ENCODE measurements at places on chromosomes 3 and 15. TPM values are rescaled to one million over a fixed set of nuclear protein-coding genes. Genes with fewer than 3 reads are reported as not detected.

Gene ANKRD63
- total RNA-seq: not detected

Gene GUCA1C
- total RNA-seq: not detected

Gene PRRT3
- 0.93 TPM for total RNA-seq

Gene ACAA1
- 65.8 TPM for total RNA-seq

- peaks cover 54% of the 10 kb centered on the region for H3K4me1 ChIP-seq
- H3K27me3 ChIP-seq: no peaks in the 10 kb centered on the region
- H3K36me3 ChIP-seq: no peaks in the 10 kb centered on the region
- no peak overlapping the region for H3K4me3 ChIP-seq
- no peak for DNase-seq
- H3K27ac ChIP-seq: peak overlapping the region; percentile 80
Measured at GRCh38 chr3:138081371-138082084, 33.9 kb downstream of the DZIP1L start.

DNA sequence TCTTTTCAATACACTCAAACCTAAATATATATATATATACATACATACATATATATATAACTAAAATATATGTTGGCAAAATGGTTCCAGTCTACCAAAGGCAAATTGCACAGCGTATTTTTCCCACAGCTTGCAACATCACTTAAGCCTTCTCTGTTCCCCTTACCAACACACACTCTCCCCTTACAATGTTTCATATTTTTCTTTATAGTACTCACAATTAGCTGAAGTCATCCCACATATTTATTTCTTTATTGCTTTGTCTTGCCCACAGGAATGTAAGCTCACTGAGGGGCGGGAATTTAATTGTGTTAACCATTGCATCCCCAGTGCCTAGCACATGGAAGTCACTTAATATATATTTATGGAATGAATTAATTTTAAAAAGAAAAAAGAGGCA is 288.3 kb downstream of the ULK4 start:
- H3K27ac ChIP-seq: no peak overlapping the region
- no peak overlapping the region for H3K4me3 ChIP-seq
- no peak for DNase-seq
- no peaks in the 10 kb centered on the region for H3K36me3 ChIP-seq
- H3K4me1 ChIP-seq: no peaks in the 10 kb centered on the region

DNA sequence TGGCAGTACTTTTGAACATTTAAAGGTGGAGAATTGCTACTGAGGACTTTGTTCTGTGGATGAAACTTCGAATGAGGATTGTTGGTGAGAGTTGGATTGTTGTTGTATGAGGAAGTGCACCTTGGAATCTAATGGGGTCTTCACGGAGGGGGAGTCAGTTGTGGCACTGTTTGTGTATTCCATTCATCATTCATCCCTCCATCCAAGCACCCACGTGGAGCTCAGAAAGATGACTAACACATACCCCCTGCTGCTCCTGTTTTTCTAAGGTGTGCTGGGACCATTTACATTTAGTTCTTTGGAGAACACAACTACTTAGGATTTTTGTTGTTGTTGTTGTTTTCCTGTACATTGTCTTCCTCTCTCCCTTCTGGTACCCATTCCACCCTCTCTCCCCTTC is 122.6 kb downstream of the IGF1R start:
- no peaks in the 10 kb centered on the region for H3K4me1 ChIP-seq
- H3K27me3 ChIP-seq: no peaks in the 10 kb centered on the region
- no peak overlapping the region for H3K4me3 ChIP-seq
- H3K36me3 ChIP-seq: no peaks in the 10 kb centered on the region

- H3K36me3 ChIP-seq: no peaks in the 10 kb centered on the region
- no peak overlapping the region for H3K27ac ChIP-seq
- no peak overlapping the region for H3K4me3 ChIP-seq
- no peaks in the 10 kb centered on the region for H3K27me3 ChIP-seq
- no peak for DNase-seq
- no peaks in the 10 kb centered on the region for H3K4me1 ChIP-seq
Measured at GRCh38 chr3:140403079-140403478, 274.8 kb upstream of the TRIM42 start.

DNA sequence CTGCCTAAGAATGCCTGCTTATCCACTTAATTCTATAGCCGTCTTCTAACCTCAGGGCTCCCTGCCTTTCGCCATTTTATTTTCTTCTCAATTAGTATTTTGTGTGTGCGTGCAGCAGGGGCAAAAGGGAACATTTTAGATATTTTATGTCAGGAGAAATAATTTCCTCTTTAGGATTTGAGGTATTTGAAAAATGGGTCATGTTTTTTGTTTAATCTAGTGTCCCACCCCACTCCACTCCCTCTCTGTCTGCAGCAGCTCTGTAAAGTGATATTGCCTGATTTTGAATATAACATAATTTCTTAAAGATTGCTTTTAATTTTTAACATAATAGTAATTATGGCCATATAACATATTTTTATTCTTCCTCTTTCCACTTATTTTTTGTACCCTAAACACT is 593.2 kb upstream of the DPPA4 start:
- DNase-seq: no peak
- no peaks in the 10 kb centered on the region for H3K27me3 ChIP-seq
- no peaks in the 10 kb centered on the region for H3K36me3 ChIP-seq
- 0 out of 2 replicates have a peak overlapping the region, but pooled peaks have one; percentile 36 for H3K27ac ChIP-seq
- H3K4me3 ChIP-seq: no peak overlapping the region

DNA sequence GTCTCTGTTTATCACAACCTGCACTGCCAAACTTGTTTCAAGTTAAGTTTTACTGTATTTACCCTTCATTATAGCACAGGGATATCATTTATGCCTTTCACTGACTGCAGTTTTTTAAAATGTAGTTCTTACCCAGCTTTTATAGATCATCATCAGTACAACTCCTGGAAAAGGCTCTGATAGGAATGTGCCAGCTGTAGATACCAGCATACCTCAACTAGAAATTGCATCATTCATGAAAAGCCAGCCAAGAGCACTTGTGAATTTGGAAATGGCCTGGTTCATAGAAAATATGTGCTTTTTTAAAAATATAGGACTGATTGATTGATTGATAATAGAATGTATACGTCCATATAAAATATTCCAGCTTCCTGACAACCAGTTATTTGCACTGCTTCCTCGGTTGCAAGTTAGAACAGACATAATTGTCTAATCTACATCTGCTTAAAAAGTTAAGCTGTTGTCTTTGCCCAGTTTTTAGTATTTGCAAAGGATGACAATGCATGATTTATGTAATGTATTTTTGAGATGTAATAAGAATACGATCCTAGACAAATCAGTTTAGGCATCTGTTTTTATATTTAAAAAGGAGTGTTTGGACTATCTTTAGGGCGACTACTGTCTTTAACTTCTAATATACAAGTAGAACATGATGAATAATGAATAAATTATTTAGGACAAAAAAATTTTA is 58.5 kb downstream of the DCUN1D1 start:
- H3K4me1 ChIP-seq: no peaks in the 10 kb centered on the region
- no peaks in the 10 kb centered on the region for H3K27me3 ChIP-seq
- H3K4me3 ChIP-seq: no peak overlapping the region

GRCh38 chr15:93314245-93314644 is 225.2 kb upstream of the RGMA start:
- no peak overlapping the region for H3K4me3 ChIP-seq
- H3K36me3 ChIP-seq: no peaks in the 10 kb centered on the region
- no peak for DNase-seq
- no peak overlapping the region for H3K27ac ChIP-seq
- H3K4me1 ChIP-seq: no peaks in the 10 kb centered on the region

DNA sequence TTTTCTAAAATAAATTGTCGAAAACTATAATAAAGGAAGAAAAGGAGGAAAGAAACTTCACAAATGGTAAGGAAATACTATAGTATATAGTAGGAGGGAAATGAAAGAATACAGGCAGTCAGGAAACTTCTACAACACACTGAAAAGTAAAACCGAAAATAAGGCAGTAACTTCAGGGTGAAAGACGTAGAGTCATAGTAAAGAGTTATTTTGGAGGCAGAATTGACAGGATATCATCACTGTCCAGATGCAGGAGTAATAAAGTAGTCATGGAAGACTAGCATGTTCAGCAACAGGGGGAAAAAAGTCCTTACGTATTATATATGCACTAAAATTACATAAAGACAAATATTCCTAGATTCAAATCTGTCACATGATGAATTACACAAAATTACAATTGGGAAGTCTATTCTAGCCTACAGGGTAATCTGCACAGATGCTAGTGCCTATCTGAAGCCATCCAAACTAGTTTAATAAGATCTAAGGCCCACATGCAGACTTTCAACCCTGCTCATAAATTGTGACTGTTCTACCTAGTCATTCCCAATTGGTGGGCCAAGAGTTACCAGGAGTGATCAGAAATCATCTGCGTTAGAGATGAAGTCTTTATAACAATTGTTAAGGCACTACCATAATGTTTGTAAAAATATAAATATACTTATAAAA is 14.0 kb downstream of the VPS13C start:
- no peaks in the 10 kb centered on the region for H3K27me3 ChIP-seq
- DNase-seq: no peak
- H3K36me3 ChIP-seq: no peaks in the 10 kb centered on the region
- no peak overlapping the region for H3K4me3 ChIP-seq

All from PC-9 (cell line).